Renal pelvis (tissue), 12 donors: ENCODE measurements at places on chromosomes 13 and 19. TPM values are rescaled to one million over a fixed set of nuclear protein-coding genes. Genes with fewer than 3 reads are reported as not detected.
A peak's percentile ranks its signal among the peaks of the same experiment; 100 is the strongest.

DNA sequence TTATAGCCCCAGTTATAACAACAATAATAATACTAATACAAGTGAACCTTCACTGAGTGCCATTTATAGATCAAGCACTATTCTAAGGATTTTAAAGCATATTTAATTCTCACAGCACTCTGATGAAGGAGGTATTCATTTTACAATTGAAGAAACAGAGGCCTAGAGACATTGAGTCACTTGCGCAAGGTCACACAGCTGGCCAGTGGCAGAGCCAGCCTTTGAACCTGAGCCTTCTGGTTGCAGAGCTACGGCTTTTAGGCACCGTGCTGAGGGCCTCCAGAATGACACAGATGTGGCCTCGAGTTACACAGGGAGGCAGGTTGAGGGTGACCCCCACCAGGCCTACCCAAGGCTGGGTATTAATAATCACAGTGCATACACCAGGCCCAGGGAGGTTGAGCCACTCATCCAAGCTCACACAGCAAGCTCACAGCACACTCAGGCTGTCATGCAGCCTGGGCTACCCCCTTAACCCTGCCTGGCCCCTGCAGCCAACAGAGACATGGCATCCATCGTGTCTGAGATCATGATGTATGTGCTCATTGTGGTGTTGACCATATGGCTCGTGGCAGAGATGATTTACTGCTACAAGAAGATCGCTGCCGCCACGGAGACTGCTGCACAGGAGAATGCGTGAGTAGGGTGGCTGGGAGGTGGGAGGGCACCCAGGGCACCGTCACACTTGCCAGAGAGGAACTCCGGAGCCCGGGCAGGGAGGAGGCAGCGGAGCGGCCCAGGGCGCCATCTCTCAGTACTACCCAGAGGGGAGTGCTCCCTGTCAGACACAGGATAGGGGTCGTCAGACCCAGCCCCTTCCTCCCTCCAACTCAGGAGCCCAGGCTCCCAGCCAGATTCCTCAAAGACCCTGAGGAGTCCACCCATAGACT is 2.7 kb upstream of the HPN start:
- DNase-seq, result no peak

Gene MAB21L1
- polyA plus RNA-seq, result 0.09 TPM

GRCh38 chr13:51717786-51718398 is 86.1 kb downstream of the DHRS12 start:
- DNase-seq, result no peak

Gene KLK2
- 0.21 TPM for polyA plus RNA-seq

- DNase-seq, result no peak
Measured at GRCh38 chr13:90947976-90948375, 399.5 kb upstream of the MIR17HG start.

GRCh38 chr19:13078897-13079541 is 23.6 kb downstream of the LYL1 start:
- DNase-seq, result no peak

DNA sequence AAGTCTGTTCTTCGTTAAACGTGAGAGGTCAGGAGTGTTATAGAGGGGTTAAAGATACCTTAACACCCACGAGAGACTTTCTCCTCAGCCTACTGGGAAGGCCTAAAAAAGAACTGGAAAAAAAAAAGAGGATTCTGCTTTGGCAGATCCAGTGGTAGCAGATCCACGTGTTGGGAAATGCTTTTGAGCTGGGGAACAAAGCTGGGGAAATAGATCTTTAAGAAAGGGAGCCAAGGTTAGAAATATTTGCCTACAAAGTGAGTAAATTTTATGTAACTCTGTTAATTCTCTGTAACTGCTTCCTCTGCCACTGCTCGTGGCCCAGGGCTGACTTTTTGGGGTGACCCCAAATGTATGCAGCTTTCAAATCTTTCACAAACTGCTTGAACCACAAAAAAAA is 11.7 kb downstream of the RFX2 start:
- no peak for DNase-seq

DNA sequence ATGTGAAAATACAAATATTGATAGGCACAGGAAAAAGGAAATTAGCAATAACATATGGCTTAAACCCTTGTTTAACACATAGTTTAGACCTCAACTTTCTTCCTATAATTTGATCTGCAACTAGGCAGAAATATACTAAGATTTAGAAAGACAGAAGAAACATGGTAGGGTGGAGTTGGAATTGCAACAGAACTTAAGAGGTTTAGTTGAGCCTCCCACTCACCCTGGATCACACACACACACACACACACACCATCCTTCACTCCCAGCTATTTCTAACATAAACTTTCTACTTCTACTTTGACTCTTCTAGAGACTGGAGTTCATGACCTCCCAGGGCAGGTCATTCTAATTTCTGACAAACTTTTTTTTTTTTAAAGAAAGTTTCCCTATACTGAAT is 47.4 kb downstream of the FLT3 start:
- DNase-seq, result no peak

- no peak for DNase-seq
Measured at GRCh38 chr13:113658836-113659235, 838 bp upstream of the ATP4B start.

GRCh38 chr19:18612051-18612771 is 459 bp upstream of the TMEM59L start:
- DNase-seq, result no peak

DNA sequence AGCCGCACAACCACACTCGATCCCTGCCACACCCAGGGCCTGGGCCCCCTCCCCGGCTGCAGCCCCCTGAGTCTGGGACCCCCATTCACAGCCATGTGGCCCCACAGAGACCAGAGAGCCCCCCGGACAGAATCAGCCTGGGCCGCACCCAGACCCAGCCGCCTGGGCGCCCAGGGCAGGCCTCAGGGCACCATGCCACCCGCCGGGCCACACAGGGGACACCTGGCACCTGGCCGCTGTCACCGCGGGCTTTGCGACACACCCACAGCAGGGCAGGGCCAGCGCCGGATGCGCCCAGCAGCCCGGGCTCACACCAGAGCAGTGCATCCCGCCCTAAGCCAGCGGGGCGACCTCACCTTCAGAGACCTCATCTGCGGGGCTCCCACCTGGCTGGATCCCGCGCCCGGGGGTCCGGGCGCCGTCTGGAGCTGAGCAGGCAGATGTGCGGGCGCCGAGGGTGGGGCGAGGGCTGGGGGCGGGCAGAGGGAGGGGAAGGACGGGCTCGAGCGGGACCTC is 443 bp downstream of the TBXA2R start:
- DNase-seq, result no peak

DNA sequence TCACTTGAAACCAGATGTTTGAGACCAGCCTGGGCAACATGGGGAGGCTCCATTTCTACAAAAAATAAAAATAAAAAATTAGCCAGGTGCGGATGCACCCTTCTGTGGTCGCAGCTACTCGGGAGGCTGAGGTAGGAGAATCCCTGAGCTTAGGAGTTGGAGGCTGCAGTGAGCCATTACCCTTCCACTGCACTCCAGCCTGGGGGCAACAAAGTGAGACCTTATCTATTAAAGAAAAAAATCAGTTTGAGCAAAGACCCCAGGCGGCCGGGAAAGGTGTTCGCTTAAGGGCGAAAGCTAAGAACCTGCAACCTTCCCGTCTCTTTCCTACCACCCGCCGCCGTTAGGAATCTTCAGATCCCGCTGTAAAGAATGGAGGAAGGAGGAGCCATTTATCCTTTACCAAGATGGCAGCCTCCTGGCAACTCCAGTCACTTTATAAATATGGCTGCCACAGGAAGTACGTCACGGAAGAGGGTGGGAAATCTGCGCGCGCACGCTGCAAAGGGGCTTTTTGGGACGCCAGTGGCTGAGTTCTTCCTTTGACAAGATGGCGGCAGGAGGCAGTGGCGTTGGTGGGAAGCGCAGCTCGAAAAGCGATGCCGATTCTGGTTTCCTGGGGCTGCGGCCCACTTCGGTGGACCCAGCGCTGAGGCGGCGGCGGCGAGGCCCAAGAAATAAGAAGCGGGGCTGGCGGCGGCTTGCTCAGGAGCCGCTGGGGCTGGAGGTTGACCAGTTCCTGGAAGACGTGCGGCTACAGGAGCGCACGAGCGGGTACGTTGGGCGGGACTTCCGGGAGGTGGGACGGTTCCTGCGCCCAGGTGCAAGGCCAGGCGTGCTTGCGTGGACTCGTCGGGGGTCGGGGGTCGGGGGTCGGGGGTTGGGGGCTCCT is at the start of gene NOP53:
NOP53 (plus strand) TSS at position 537 of the 892 bp plus-strand sequence; CDS start at position 551, 14 bp downstream.
- DNase-seq, result peak; percentile 98

DNA sequence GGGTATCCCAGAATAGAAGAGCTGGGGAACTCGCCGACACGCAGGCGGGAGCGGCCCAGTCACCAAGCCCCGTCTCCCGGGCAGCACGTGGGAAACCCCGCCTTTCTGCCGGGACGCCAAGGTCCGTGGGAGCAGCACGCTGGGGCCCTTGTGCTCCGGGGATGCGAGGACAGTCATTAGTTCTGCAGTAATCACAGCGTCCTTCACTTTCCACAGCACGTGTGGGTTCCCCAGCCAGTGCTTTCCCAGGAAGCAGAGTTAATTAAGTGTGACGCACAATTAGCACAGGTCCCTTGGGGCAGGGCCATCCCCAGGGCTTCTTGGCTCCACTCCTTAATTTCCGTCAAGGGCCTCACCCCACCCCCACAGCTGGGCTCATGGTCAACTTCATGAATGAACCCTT is 64.3 kb upstream of the C13orf46 start:
- no peak for DNase-seq

- no peak for DNase-seq
Measured at GRCh38 chr13:109331011-109331433, 455.4 kb downstream of the IRS2 start.

Gene SYCN
- not detected for polyA plus RNA-seq

DNA sequence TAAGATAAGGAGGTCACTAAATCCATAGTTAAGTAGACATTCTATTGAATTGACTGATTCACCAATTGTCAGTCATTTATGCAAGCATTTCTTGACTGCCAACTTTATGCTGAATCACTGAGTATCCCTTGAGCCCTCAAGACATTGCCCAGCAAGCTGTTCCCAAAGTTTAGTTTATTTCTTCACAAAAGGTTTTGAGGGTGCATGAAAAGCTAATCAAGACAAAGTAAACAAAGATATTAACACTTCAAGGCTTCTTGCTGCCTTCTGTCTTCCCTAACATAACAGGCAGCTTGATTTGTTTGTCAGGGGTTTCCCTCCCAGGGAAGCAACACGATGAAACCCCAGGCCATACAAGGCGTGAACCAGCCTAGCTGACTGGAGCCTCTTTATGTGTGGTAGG is 374.4 kb downstream of the SPRY2 start:
- no peak for DNase-seq

Gene DZIP1
- 65.4 TPM for polyA plus RNA-seq

Gene CEACAM3
- polyA plus RNA-seq, result not detected

GRCh38 chr19:17245535-17245984 is at the start of gene NR2F6:
Gene NR2F6, minus strand, starts transcription at chr19:17245919. Its CDS starts 699 bp downstream, at chr19:17245220.
- DNase-seq, result no peak

DNA sequence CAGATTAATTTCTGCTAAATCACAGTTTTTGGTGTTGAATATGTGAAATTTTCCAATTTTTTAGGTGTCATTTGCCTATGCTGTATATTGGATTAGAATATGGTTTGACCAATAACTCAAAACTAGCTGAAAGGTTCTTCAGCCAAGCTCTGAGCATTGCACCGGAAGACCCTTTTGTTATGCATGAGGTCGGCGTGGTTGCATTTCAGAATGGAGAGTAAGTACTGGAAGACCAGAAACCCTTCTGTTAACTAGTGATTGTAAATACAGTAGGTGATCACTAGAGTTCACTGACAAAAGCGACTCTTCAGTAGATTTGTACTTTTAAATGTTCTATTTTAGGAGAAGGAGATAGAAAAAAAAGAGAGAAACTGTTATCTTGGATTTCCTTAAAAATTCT is 22.3 kb downstream of the CDC16 start:
- no peak for DNase-seq
